ENCODE measurements at places on chromosomes 2 and 18. TPM values are rescaled to one million over a fixed set of nuclear protein-coding genes. Genes with fewer than 3 reads are reported as not detected.

Gene PSMA8
- total RNA-seq, result 2.1 TPM

Gene USP40
- total RNA-seq, result 17.5 TPM

Gene HOXD1
- not detected for total RNA-seq

Gene CAPG
- total RNA-seq, result 10.7 TPM

Gene MTA3
- total RNA-seq, result 31.9 TPM

Gene C2orf80
- not detected for total RNA-seq

DNA sequence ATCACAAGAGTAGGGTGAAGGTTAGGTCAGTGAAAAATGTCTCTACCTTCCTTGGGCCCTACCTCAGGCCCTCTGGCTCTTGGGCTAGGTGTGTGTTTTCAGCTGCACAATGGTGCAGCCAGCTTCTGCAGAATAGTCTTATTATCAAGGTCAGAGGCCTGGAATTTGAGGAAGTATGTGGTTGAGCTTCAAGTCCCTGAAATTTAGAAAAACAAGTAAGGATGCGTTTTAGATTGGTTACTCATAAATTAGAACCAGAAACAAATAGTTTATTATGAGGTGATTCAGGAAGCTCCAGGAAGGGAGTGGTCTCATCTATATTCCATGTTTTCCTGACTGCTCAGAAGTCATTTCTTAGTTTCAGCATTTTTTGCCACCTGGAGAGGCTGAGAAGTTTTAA, 204.2 kb upstream of the CELF4 start:
- H3K4me3 ChIP-seq, result no peak overlapping the region
- no peaks in the 10 kb centered on the region for H3K36me3 ChIP-seq
- no peaks in the 10 kb centered on the region for H3K4me1 ChIP-seq
- no peak overlapping the region for H3K27ac ChIP-seq
- no peaks in the 10 kb centered on the region for H3K27me3 ChIP-seq
- no peak for DNase-seq

DNA sequence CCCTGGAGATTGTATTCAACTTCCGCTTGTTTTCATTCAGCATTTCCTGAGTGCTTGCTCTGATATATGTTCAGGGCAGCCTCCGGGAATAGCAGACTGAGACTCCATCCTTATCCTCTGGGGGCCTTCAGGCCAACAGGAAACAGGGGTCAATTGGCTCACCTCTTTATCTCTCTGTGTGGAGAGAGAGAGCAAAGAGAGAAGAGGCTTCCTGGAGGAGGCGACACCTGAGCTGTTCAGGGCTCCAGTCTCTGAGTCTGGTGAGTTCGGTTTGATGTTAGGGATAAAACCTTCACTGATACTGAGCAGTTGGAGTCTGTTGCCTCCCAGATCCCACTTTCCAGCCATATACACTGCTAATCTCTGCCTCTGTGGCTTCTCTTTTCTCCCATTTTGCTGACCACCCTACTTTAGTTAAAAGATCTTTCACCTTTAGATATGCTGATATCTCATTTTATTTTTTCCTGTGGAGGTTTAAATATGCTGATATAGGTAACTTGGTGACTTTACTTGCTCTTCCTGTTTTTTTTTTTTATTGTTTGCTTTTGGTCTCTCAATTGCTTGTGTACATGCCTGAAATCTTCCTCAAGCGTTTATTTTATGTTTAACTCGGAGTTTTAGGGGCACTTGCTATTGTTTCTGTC, 56.9 kb downstream of the KCNS3 start:
- no peaks in the 10 kb centered on the region for H3K4me1 ChIP-seq
- DNase-seq, result no peak
- H3K4me3 ChIP-seq, result no peak overlapping the region

DNA sequence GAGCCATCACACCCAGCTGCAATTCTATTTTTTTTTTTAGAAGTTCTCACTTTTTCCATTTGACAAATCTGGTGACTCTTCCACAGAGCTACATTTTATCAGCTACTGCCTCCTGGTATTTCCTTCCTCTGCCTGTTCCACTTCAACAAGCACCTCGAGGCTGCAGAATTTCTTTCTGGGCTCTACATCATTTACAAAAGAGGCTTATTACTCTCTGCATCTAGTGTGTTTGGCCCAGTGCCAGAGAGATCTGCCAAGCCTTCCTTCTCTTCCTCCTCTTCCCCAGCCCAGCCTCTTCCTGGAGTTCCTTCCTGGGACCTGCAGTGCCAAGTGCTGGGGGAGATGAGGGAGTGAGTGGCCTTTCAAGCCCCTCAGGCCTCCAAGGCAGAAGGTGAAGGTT, 119.6 kb upstream of the ITGA6 start:
- no peak for DNase-seq
- no peaks in the 10 kb centered on the region for H3K36me3 ChIP-seq
- no peak overlapping the region for H3K27ac ChIP-seq
- H3K27me3 ChIP-seq, result no peaks in the 10 kb centered on the region

DNA sequence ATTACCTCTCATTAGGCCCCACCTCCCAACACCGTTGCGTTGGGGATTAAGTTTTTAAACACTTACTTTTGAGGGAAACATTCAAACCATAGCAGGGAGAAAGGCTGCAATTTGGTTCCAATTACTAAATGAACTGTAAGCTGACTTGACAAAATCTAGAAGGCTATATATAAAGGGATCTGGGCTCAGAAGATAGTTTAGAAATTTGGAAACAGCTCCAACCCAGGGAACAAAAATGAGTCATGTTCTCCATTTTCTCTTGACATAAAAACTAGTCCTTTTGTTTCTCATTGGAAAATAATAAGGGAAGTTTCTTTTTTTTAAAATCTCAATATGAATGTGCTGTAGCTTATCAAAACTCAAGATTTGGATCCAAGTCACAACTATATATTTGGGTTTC, 17.5 kb downstream of the MOGAT1 start:
- H3K27ac ChIP-seq, result no peak overlapping the region
- H3K27me3 ChIP-seq, result no peaks in the 10 kb centered on the region
- no peak for DNase-seq
- H3K4me3 ChIP-seq, result no peak overlapping the region

DNA sequence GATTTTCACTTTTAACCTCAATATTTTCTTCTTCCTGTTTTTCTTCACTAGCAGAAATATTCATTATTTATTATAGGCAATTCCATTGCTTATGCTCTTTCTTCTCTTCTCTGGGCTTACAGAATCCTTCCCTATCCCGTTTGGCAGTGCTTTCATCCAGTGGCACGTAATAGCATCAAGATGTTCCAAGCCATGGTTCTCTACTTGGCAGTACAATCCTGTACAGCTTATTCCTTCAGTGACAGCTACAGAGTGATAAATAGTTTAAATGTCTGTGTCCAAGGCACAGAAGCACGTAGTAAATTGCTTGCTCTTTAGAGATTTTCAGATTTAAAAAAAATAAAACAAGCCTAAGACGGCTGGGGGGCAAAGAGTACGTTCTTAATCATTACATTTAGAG, 1964.3 kb downstream of the SUCLG1 start:
- H3K27me3 ChIP-seq, result no peaks in the 10 kb centered on the region
- H3K27ac ChIP-seq, result no peak overlapping the region
- H3K4me1 ChIP-seq, result no peaks in the 10 kb centered on the region
- H3K36me3 ChIP-seq, result no peaks in the 10 kb centered on the region
- H3K4me3 ChIP-seq, result no peak overlapping the region

DNA sequence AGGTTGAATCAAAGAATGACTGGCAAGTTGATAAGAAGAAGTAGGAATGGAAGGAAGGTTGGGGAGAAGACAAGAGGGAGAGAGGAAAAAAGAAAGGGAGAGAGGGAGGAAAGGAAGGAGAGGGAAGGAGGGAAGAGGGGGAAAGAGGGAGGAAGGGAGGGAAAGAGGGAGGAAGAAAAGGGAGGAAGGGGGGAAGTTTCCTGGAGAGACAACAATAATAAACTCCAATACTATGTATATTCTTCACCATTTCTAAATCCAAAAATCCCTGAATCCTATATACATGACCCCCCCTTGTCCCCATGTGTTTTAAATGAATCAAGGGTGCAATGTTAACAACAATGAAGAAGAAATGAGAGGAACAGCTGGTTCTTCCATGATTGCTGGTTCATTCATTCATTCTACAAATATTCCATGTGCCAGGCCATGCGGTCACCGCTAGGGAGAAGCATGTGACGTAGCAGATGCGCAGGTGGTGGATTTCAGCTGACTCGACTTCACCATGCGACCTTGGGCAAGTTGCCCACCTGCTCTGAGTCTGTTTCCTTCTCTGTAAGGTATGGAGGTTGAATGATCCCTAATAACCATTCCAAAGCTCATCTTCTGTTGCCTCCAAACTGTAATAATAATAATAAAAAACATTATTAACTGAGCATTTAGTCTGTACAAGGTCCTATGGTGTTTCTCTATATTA, 77.6 kb downstream of the EN1 start:
- no peak for DNase-seq
- H3K4me3 ChIP-seq, result no peak overlapping the region
- H3K27ac ChIP-seq, result no peak overlapping the region
- no peaks in the 10 kb centered on the region for H3K36me3 ChIP-seq
- H3K27me3 ChIP-seq, result peaks cover 53% of the 10 kb centered on the region
- peaks cover 3% of the 10 kb centered on the region for H3K4me1 ChIP-seq

DNA sequence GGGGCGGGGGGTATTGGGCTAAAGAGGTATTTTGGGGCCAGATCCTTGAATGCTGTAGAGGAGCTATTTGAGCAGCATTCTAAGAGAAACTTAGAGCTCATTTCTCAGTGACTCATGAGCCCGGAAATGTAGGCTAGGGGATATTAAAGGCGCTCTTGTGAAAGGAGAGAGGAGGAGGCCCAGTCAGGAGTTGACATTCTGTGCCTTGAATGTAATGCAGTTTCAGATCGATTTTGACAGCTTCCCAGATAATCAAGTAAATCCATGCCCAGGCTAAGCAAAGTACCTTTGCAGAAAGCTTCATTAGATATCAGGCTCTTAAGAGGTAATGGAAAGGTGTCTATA, 1.5 kb downstream of the CAB39 start:
- peak overlapping the region; percentile 90 for H3K4me3 ChIP-seq
- H3K27ac ChIP-seq, result peak overlapping the region; percentile 94
- no peaks in the 10 kb centered on the region for H3K27me3 ChIP-seq
- DNase-seq, result peak; percentile 66
- peaks cover 17% of the 10 kb centered on the region for H3K36me3 ChIP-seq

DNA sequence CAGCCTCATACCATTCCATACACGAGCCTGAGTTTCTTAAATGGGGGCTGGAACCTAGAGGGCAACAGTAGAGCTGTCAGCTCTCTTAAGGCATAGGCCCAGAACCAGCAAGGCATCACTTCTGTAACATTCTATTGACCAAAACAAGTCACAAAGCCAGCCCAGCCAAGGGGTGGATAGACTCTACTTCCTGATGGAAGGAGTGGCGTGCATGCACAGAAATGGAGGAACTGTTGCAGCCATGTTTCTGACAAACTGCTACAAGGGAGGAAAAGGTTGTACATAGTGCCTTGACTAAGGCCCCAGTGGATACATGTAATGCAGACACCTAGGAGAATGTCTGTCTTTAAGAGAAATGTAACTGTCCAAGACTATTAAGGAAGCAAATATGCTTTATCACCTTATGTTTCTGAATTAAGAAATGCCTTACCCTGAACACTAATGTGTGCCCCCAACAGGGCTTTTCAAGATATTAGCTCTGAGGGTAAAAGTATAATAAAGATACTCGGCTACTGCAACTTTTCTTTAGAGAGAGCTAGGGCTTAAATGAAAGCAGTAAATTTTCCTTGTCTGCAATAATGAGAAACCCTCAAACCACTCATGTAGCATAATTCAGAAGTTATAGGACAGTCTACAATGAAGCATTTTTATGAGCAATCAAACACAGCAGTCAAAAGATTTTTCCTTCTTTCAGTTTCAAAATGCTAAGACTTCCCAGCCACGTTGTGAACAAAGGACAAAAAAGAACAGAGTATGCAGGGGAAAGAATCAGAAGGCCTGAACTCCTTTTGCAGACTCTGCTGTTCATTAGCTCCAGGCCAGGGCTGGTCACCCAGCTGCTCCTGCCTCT, 35.1 kb upstream of the CDC42EP3 start:
- H3K27ac ChIP-seq, result no peak overlapping the region
- DNase-seq, result no peak
- no peaks in the 10 kb centered on the region for H3K27me3 ChIP-seq
- no peak overlapping the region for H3K4me3 ChIP-seq

DNA sequence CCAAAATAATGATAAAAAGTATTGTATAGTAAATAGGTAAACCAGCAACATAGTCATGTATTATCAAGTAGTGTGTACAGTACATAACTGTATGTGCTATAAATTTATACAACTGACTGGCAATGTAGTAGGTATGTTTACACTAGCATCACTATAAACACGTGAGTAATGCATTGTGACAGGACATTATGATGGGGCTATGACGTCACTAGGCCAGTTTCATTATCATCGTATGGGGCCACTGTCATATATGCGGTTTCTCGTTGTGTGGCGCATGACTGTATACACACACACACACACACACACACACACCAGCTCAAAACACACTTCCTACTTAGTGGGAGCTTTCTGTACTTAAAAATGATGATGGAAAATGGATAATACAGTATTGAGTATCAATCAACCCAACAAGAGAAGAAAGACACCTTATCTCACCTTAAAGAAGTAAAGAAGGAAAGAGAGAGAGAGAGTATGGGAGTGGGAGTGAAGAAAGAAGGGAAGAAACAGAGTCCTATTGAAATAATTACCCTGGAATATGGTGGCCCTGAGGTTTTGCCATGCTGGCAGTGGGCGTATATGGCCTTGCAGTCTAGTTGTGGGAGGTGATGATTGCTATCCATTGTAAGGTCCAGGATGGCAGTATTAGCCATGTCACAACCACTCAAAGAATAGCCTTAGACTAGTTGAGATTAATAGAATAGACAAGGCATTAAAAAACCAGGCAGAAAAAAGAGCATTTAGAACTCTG, 186.4 kb upstream of the ZNF521 start:
- DNase-seq, result no peak
- H3K27me3 ChIP-seq, result no peaks in the 10 kb centered on the region
- no peak overlapping the region for H3K4me3 ChIP-seq
- H3K27ac ChIP-seq, result no peak overlapping the region

All from activated naive CD4-positive, alpha-beta T cell treated with anti-CD3 and anti-CD28 coated beads for 36 hours (primary cell).